Posterior vena cava (tissue), 2 donors: ENCODE measurements at places on chromosomes 1 and 21.

DNA sequence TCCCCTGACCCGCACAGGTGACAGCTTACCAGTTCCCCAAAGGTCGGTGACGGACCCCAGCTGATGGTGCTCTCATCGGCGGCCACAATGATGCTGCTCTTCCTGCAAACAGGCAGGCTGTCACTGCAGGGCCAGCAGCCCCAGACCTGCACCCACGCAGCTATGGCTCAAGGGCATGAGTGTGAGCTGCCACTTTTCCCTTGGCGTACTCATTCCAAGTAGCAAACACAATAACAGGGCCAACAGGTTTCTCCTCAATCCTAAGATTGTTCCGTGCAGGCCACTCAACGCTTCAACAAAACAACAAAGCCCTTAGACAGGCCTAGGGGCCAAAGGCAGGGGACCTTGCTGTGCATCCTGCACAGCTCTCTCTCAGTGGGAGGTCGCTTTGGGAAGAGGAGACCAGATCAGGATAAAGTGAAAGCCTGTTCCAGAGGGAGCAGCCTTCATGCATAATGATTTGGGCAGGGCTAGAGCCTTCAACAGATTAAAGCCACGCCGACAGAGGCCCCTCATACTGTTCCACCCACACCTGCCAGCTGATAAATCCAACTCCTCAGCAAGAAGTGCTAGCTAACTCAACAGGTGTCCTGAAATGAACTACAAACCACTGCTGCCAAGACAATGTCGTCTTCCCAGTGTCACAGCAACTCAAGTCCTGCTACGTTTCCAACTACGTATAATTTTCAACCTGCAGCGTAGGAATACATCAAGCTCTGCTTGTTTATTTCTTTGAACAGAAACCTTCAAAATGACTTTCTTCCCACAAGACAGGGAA, 27.2 kb downstream of the RCC2 start:
- no peak for DNase-seq

DNA sequence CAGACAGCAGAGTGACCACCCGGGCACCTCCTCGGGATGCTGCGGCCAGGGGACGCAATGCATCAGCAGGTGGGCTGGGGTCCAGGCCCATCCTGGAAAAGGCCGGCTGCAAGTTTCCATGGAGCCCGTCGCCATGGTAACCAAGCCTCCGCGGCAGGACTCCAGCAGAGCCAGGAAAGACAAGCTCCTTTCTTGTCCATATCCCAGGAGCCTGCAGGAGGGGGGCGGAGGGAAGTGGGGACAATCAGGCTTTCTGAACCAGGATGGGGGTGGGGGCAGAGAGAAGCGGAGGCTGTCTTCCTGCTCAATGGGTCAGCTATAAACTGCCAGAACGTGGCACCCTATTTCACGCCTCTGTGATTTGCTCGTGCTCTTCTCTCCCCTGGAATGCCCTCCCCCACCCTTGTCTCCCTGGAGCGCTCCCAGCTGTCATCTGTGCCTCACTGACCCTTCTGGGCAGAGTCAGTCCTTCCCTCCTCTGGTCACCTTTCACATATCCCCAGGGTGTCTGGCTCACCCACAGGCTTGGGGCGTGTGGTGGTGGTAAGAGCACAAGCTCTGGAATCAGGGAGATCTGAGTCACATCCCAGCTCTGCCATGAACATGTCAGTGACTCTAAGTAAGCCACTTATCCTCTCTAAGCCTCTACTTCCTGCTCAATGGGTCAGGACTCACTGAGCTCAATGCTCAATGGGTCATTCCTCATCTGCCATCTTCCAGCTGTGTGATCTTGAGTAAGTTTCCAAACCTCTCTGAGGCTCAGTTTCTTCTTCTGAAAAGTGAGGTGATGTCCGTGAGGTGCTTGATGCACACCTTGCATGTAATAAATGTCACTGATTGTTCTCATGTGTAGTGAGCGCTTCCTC, 58.9 kb upstream of the LAPTM5 start:
- DNase-seq, result peak; percentile 89

DNA sequence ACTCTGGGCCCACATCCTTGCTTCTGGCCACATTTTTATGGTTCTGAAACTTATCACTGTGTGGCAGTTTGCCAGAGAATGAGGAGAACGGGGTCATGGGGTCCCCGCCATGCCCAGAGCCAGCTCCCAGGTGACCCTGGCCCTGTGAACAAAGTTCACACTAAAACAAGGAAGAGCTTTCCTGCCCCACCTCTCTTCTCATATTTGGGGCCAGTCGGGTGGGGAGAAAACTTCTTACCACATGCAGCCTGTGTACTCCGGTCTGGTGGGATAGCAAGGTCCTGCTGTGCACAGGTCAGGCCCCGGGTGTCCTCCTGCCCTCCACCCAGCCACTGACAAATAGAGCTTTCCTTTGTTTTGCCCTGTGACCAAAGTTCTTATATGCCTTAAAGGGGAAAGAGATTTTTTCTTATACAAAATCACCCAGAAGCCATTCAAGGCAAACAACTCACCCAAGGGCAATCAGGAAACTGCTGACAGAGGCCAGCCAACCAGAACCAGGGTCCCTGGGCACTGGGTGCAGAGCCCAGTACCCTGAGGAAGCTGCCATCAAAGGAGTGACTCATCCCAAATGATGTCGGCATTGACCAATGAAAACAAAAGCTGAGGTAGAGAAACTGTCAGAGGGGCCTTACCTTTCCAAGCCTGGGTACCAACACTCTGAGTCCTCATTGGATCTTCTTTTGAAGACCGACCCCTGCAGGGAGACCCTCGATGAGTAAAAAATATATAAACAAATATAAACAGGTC, 53.6 kb downstream of the OLIG1 start:
- DNase-seq, result no peak

GRCh38 chr1:164622068-164622845, 63.3 kb downstream of the PBX1 start:
- DNase-seq, result no peak

GRCh38 chr1:207581496-207582153, 63.3 kb upstream of the CR1L start:
- DNase-seq, result no peak

GRCh38 chr1:101253976-101254674, 17.3 kb downstream of the S1PR1 start:
- DNase-seq, result no peak

DNA sequence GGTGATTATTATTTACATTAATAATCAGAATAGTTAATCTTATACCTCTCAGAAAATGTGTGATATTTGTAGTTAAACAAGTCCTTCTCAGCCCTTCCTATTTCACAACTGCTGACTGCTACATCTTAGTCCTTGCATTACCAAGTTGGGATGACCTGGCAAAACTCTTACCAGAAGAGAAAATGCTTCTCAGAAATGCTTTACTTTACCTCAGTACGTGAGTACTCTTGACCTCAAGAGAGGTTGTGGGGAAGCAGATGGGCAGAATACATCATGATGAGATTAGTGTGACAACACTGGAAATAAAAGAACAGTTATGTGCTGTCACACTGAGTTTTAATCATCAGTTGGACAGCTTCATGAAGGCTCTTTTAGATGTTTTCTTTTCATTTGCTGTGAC, 16.2 kb downstream of the CFAP126 start:
- no peak for DNase-seq

DNA sequence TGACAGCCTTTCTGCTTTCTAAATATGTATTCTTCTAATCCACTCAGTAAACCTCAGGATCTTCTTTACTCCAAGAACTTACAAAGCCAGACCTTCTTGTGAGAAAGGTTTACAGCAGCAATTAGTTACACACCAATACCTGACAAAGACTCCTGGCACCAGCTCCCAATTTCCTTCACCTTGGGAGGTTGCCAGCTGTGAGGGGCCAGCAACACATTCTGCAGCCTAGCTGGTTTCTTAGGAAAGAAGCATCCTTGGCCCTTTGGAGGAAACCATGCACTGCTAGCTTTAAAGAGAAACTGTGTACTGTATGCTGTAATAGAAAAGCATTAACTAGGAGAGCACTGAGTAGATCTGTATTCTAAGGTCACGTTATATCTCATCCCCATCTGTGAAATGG, 10.8 kb downstream of the FYB2 start:
- DNase-seq, result no peak

DNA sequence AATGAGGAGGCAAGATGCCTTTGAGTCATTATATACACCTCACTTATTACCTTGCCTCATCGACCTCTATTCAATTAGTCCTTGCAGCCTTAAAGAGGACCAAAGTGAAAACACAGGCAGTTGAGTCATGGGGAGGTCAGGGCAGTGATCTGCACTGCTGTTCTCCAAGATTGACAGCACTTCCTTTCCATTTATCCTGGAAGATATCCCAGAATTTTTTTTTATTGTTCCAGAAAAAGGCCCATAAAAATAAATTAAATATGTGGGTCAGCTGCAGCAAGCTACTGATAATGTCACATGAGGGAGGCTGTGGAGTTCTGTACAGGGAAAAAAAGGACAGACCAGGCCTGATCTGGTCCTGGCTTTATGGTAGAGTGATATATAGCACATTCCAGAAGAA, 33.2 kb upstream of the CDC42BPA start:
- no peak for DNase-seq

- peak; percentile 68 for DNase-seq
Measured at GRCh38 chr1:180950321-180950720, 37.6 kb downstream of the KIAA1614 start.

DNA sequence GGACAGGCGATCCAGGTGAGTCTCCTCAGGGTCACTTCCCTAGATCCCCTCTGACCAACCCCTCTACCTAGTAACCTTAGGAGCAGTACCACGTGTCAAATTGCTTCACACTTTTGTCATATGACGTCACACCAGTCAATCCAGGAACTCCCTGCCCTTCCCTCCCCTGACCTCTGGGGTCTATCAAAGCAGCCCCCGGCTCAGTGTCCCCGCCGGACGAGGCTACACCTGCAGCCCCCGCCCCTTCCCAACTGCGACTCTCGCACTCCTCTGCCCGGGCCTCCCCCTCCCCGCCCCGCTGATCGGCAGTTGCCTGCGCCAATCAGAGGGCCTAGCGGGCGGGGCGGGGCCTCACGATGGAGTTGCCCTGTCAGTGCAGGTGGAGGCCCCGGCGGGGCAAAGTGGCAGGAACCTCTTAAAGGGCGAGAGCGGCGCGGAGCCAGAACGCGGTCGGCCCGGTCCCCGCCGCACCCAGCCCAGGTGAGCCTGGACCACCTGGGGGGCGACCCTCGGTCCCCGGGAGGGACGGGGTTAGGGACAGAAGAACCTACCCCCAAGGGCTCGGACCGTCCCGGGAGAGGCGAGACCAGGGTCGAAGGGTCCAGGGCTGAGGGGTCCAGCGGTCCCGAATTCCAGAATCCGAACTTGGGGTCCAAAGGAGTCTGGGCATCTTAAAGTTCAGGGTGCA, 27.5 kb upstream of the EPB41 start:
- peak; percentile 92 for DNase-seq

- DNase-seq, result no peak
Measured at GRCh38 chr21:25708467-25709065, 26.1 kb downstream of the ATP5PF start.

GRCh38 chr21:15732290-15732995, 2.7 kb downstream of the USP25 start:
- no peak for DNase-seq
